ENCODE measurements at places on chromosomes 7 and 10.

DNA sequence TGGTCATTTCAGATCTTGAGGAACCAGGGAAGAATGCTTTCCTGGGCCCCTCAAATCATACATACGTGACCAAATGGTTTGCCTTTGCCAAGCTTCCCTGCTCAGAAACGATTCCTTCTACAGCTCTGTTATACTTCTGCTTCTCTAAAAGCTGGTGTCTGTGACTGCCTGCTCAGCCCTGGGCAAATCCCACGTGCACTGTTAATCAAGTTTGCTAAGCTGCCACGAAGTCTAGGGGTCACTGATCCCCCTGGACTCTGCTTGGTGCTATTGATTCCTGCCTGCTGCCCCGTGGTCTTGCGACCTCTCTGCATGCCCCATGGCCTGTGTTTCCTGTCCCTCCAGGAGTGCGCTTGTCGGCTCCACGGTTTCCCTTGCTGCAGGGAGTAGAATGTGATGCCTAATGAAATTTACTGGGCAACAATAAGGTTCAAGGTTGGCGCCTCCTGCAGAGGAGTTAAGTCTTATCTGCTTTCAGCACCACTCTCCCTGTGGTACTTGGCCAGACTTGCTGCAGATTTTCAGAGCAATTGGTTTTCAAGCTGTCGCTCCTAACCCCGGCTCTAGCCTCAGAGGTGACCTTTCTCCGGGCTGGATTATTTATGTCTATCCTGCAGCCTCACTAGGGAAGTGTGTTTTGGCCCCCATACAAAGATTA lies 201.6 kb upstream of the FZD8 start:
- DNase-seq, result no peak

GRCh38 chr10:66719483-66719882 lies 206.4 kb upstream of the LRRTM3 start:
- DNase-seq, result no peak

DNA sequence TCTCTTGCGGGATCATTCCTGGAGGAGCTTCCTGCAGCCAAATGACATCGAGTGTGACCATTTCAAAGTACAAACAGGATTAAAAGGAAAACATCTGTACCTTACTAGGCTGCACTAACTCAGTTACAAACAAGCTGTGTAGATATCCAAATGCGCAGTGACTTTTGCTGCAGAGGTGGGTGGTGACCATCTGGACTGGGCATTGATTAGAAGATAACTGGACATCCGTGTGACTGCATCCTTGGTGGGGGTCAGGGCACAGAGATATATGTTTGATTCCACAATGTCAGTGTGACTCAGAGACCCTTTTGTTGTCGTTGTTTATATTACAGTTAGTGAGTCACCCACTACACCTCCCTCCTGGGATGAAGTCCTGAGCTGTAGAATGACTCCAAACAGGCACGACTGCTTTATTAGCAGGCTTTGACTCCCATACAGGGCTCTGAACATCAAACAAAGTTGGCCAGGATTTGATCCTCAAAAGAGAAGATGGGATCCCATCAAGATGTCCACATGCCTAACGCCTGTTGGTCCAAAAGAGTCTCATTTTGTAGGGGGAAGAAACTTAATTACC lies 56.7 kb upstream of the SDK1 start:
- no peak for DNase-seq

GRCh38 chr7:53315981-53316380 lies 280.5 kb downstream of the POM121L12 start:
- no peak for DNase-seq

- DNase-seq, result no peak
Observed at GRCh38 chr10:133444342-133445267, 9.1 kb upstream of the SCART1 start.

DNA sequence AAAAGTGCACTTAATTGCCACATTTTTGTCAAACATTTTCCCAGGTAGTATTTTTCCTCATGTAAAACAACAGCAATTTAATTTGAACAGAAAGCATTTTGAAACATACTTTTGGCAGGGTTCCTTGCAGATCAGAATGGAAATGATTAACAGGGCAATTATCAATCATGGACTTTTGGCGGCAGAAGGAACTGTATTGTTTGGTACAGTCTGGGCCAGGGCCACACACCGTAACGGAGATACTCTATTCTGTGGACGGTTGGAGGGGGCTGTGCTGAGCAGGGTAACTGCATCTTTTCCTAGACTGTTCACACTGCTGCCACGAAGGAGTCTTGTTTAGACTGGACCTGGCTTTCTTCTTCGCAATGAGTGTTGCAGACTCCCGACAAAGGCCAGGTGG lies 62.3 kb downstream of the EGFR start:
- DNase-seq, result no peak

- no peak for DNase-seq
Observed at GRCh38 chr10:5448333-5449001, 36.1 kb downstream of the NET1 start.

DNA sequence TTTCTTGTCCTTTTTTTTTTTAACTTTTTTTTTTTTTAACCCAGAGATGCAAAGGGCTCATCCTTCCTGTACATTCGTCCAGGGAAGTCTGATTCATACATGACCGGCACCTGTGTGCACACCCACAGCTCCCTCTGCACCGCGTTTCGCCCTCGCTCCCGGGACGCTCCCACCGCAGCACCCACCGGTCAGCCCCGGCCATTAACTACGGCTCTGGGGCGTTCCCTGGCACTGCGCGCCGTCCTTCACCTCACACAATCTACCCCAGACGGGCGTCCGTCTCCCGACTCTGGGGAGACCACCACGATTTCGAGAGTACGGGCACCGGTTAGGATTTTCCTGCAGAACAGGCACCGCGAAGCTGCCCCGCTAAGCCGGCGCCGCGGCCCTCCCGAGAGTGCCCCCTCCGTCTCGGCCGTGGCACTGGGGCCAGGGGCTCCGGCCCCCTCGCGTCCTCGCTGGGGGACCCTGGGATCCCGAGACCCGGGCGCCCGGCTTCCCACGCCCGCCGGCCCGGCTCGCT lies 452 bp downstream of the ATE1 start:
- peak; percentile 19 for DNase-seq

- DNase-seq, result no peak
Observed at GRCh38 chr10:24701447-24701846, 22.2 kb downstream of the ARHGAP21 start.

DNA sequence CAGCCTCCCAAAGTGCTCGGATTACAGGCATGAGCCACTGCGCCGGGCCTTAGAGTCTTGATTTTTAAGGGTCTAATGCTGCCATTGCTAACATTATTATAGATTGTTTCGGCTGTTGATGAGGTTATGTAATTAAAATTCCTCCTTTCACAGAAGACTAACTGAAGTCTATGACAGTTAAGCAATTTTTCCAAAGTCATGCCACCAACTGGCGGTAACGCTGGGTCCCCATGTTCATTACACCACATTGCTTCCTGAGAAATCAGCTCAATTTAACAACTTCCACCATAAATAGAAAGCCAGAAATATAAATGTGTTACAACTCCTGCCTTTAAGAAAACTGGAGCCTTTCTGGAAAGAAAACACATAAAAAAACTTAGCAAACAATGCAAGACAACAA lies 3.5 kb downstream of the ERLIN1 start:
- DNase-seq, result no peak

DNA sequence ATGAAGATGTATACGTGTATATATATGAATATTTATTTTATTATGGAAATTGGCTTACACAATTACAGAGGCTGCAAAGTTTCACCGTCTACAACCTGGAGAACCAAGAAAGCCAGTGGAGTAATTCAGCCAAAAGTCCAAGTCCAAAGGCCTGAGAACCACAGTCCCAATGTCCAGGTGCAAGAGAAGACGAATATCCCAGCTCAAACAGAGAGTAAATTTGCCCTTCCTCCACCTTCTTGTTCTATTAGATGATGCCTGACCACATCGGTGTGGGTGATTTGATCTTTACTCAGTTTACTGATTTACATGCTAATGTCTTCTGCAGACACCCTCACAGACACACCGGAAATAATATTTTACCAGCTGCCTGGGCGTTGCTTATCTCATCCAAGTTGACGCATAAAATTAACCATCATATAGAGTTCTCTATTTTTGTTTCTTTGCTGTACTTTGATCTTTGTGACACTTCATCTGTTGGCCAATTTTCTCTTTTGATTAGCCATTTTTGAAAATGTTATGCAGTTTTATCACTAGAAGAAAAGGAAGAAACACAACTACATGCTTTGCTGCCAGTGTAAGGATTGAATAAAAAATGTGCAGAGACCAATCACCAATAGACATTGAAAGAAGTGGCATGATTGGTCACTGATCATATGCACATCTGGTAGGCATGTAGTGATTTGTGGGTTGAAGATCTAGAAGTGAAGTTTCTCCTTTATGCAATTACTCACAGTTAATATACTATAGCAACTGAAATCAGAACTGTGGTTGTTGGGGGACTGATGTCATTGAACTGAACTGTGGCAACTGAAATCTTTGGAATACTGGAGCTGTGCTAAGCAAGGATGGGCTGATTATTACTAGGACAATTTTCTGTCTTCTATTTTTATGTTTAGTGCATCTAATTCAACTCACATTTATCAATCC lies 68.5 kb downstream of the EPDR1 start:
- DNase-seq, result no peak

GRCh38 chr10:31129271-31129670 lies 97.6 kb upstream of the ZNF438 start:
- DNase-seq, result no peak

DNA sequence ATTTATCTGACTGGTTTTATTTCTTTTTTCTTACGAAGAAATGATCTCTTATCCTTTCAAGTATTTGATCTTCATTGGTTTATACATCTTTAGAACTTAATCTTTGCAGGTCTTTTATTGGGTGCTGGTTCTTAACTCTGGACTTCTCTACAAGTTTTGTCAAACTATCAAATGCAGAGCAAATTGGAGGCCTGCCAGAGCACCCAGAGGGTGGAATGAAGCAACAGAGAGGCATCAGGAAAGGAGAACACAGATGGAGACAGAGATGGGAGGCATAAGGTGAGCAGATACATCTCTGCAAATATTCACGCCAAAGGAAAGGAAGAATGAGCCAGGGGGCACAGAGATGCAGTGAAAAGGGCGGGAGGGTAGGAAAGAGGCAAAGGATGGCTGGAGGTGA lies 130.3 kb downstream of the PKD1L1 start:
- no peak for DNase-seq

Data from stimulated activated CD8-positive, alpha-beta memory T cell treated with anti-CD3 and anti-CD28 coated beads, Interleukin-7, amount 100 ng/mL, for 48 hours (primary cell).